ENCODE measurements at places on chromosomes 5 and 9.

DNA sequence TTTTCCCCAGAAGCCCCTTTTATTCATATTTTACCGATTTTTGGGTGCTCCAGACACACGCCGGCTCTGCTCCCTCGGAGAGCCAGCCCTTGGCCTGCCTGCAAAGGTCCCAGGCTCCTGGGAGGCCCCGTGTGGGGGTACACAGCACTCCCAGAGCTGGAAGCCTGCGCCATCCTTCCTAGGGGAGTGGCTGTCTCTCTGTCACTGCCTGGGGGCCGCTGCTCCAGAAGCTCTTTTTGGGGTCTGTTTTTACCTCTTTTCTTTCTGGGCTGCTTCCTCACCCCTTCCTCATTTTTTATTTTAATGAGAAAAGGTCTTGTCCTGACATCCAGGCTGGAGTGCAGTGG lies 119.1 kb upstream of the COL5A1 start:
- DNase-seq: no peak

DNA sequence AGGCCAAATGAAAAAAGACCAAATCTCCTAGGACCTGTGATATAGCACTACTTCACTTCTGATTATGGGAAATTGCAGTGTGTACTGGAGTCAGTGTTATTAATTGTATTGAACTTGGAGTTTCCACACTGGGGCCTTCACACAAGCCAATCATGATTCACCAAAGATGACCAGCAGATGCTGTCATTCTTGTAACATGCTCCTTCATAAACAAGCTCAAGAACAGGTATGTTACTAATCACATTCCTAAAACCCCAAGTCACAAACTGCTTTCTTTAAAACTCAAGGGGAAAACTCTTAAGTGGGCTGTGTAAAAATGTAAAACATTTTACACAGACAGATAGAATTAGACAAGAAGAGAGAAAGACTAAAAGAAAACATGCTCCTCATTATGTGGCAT lies 5.6 kb downstream of the KLHL3 start:
- no peak for DNase-seq

GRCh38 chr5:31620026-31620425 lies 18.9 kb upstream of the PDZD2 start:
- DNase-seq: no peak

- no peak for DNase-seq
These were observed 235.7 kb upstream of the ADAMTSL1 start for GRCh38 chr9:18238254-18238653.

DNA sequence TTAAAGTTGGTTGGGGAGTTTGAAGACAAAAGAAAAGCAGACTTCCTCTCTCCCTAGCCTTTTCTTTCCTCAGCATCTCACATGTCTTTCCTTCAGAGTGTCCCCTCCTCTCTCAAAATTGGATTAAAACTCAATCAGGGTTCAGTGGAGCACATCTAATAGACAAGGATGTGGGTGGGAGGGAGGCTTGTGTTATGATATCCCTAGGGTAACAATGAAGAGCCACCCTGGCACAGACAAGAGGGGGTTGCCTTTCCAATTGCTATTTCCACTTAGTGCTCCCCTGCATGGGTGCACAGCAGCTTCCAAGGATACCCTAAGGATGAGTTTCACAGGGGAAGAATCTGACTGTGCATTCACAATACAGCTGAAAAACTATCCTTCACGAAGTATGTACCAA lies 585.2 kb upstream of the C9orf72 start:
- DNase-seq: no peak

DNA sequence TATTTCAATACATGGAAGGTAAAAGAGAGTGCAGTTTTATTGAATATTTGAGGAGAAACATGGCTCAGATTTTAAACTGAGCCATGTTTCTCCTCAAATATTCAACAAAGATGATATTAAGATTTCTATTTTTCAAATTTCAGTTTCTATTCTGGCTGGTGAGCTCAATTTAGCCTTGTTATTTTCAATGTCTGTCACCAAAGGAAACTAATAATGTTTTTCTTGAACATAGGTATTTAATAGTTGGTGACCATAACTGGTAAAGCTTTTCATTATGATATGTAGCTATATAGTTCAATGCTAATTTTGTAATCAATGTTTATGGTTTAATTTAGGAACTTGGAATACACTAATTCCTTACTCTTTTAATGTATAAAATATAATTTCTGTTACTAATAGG lies 177.4 kb downstream of the FER start:
- DNase-seq: no peak

DNA sequence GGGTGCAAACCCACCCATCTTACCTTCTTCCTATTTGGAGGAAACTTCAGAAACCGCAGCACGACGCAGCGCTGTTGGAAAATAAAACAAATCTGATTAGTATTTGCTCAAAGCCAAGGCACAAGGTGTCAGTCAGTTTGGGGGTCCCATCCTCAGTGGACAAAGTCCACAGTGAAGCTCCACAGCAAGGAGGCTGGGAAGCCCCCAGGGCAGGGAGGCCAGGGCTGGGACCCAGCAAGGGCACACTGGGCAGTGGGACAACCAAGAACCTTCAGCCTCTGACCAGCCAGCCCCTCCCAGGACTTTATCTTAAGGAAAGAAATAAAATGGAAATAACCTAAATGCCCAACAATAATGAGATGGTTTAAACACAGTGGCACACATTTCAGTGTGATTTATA lies 11.3 kb downstream of the IPPK start:
- no peak for DNase-seq
